CD8-positive, alpha-beta T cell (primary cell): ENCODE measurements at places on chromosomes 16 and 17.

DNA sequence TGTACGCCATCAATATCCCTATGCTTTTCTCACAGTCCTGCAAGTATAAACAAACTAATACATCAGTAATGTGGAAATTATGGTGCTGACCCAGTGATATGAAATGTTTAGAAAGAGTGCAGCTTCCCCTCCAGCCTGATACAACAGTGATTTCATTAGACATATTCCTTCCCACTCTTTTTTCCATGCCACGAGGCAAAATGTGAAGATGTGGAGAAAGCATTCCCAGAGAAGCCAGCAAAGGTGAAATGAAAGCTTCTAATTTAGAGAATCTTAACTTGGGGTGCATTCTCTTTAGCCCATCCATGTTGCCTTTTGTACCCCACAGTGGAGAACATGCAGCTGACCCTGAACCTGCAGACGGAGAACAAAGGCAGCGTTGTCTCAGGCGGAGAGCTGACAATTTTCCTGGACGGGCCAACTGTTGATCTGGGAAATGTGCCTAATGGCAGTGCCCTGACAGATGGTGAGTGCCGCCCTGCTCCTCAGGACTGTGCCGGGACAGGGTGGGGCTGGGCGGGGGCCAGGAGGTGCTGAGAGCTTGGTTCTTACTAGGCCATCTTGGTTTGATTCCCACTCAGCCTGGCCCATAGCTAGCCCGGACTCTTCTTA lies 77.8 kb downstream of the WWP2 start:
- no peak for DNase-seq

DNA sequence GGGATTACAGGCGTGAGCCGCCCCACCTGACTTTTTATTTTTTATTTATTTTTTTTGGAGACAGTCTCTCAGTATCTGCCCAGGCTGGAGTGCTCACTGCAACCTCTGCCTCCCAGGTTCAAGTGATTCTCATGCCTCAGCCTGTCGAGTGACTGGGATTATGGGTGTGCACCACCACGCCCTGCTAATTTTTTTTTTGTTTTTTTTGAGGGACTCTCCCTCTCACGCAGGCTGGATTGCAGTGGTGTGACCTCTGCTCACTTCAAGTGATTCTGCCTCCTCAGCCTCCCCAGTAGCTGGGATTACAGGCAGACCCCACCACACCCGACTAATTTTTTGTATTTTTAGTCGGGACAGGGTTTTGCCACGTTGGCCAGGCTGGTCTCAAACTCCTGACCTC lies 7.7 kb downstream of the ZNF207 start:
- no peak for DNase-seq

DNA sequence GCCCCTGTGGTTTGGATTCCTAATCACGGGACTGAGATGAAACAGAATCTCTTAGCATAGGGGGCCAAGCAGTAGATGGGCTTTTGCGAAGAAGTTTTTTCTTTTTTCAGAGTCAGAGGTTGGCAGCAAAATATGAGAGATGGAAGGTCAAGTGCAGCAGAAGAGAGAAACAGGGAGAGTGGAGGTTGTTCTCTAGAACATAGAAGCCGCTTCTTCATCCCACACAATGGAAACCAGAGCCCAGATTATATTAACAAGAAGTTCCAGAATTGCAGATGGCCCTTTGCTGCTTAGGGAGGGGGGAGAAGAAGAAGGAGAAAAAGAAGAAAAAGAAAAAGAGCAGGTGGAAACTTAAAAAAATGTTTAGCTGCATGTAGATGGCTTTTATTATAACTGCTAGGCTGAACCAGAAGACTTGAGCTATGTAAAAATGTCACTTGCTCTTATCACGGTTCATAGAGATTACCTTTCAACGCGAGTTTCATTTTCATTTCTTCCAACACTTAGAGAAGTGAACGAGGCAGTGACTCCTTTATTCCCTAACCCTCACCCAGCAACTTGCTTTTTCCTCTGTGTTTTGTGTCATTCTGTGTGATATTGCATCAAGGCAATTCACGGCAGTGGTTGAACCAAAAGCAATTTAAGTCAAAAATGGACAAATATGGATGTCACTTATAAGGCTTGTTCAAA lies 737.5 kb downstream of the WWOX start:
- DNase-seq, result no peak

GRCh38 chr16:64240586-64240985 lies 881.3 kb downstream of the CDH11 start:
- DNase-seq, result no peak

GRCh38 chr16:72588551-72588950 lies 416.6 kb upstream of the PMFBP1 start:
- no peak for DNase-seq

- DNase-seq, result no peak
Measured at GRCh38 chr16:75254359-75254837, 3.0 kb upstream of the BCAR1 start.

DNA sequence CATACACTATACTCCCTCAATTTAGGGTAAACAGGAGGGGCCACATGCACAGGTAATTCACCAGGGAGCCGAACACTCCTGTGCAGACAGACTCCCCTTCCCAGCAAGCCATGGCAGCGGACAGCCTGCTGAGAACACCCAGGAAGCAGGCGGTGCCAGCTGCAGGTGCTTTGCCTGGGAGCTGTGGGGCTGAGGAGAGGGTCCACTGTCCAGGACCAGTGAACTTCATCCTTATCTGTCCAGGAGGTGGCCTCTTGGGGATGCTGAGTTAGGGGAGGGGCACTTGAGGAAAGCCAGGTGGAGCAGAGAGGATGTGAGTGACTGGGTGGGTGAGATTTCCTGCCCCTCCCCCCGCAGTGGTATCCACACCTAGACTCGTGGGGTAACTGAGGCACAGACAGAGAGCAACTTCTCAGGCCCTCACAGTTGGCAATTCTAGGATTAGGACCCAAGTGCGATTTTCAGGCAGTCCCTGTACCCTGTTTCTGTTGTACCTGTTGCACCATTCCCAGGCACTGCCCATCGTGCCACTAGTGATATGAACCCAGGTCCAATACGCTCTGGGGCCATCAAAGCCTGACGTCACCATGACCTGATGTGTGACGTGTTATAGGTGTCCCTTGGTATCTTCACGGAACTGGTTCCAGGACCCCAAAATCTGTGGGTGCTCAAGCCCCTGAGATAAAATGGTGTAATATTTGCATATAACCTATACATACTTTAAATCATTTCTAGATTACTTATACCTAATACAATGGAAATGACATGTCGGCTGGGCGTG lies 1.2 kb downstream of the GRN start:
- no peak for DNase-seq

- DNase-seq, result peak; percentile 70
Measured at GRCh38 chr17:43360376-43360738, 38.4 kb upstream of the ARL4D start.

- no peak for DNase-seq
Measured at GRCh38 chr17:10612957-10613744, 44.0 kb downstream of the MYH3 start.

DNA sequence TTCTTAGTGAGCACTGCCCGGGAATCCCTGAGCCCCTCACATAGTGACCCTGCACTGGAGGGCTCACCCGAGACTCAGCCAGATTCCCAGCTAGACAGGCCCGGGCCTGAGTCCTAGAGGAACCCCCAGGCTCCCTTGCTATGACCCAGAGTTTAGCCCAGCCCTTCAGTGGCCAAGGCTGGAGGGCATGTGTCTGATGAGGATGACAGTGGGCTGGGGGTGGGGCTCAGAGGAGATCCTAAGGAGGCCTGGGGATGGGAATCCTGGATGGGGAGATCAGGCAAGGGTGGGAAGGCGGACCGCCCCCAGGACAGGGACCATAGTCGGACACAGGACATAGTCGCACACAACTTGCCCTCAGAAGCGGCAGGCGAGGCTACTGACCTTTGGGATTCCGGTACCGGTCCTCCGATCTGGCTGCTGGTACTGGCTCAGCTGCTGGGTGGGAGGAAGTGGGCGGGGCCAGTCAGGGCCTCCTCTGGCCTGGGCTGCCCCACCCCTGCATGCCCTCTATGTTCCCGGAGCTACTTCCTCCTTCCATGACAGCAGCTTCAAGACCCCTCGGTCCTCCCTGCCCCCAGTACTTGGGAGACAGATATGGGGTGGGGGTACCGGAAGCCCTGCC lies 1.1 kb downstream of the CD79B start:
- no peak for DNase-seq

DNA sequence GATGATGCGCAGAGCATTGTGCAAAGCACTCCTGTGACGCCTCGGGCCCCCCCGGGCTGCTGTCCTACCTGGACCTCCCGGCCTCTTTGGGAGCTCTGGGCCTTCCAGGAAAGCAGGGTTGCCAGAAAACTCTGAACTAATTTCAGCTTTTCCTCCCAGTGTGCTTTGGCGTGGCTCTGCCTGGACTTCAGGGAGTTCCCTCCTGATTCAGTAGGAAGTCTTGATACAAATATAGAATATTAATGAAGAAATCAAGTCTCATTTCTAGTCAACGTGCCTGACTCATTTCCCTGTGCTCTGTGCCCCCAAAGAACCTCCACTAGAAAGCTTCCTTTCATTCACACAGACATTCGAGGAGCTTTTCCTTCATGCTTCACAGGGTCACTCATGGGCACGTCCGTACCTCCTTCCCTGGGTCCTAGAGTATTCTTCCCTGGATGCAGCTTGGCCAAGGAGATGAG lies 84.0 kb upstream of the NOL11 start:
- no peak for DNase-seq

GRCh38 chr17:6786618-6787017 lies 10.6 kb downstream of the FBXO39 start:
- no peak for DNase-seq

DNA sequence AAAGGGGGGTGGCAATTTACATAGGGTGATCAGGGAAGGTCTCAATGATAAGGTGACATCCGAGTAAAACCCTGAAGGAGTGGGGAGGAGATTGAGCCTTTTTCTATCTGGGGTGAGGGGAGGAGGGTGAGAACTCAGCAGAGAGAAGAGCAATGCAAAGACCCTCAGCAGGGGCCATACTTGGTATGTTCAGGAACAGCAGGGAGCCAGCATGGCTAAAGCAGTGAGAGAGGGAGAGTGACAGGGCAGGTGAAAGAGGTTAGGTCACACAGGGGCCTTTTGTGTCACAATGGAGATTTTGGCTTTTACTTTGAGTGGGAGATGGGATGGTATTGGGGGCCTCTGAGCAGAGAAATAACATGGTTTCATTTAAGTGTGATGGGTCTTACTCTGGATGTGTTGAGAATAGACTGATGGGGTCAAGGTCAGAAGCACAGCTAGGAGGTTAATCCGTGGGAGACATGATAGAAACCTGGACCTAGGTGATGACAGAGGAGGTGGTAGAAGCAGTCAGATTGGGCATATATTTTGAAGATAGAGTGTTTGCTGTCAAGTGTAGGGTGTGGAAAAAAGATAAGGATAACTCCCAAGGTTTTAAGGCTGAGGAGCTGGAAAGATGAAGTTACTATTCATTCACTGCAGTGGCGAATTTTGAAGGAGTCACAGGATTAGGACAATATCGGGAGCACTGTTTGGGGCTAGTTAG lies 6.2 kb downstream of the SP2 start:
- no peak for DNase-seq

DNA sequence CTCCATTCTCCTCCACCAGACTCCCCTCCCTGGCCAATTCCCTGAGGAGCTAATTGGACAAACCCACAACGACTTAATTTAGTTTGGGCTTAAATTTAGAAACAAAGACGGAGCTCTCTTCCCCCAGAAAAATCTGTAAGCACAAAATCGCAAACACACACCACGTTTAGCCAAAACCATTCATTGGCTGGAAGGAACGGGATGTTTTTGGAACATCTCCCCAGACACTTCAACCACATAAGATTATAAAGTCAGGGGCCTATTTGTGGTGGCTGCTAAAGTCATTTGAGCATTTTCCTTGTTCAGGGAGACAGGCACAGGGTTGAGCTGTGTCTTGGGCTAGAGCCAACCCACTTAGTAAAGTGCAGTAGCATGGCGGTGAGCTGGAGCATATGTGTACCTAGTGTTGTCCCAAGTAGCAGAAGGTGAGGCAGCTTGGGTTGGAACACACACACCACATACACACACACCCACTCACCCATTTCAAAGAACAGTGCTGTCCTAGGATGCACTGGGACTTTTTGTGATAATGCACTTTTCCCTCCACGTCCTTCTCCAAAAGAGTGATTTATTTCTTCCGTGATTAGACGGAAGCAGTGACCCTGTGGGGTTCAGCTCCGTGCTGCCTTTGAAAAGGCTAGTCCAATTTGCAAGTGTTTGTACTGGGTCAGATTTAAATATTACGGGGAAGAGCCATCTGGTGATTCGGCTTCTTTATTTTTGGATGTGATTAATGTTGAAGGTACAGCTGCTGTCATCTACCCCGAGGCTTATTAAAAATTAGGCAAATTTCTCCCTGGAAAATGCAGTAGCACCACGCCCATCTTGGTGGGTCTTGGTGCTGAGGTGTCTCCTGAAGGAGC lies 32.2 kb downstream of the ELAC2 start:
- DNase-seq, result no peak

- no peak for DNase-seq
Measured at GRCh38 chr16:68202091-68202519, 33.8 kb downstream of the ESRP2 start.

DNA sequence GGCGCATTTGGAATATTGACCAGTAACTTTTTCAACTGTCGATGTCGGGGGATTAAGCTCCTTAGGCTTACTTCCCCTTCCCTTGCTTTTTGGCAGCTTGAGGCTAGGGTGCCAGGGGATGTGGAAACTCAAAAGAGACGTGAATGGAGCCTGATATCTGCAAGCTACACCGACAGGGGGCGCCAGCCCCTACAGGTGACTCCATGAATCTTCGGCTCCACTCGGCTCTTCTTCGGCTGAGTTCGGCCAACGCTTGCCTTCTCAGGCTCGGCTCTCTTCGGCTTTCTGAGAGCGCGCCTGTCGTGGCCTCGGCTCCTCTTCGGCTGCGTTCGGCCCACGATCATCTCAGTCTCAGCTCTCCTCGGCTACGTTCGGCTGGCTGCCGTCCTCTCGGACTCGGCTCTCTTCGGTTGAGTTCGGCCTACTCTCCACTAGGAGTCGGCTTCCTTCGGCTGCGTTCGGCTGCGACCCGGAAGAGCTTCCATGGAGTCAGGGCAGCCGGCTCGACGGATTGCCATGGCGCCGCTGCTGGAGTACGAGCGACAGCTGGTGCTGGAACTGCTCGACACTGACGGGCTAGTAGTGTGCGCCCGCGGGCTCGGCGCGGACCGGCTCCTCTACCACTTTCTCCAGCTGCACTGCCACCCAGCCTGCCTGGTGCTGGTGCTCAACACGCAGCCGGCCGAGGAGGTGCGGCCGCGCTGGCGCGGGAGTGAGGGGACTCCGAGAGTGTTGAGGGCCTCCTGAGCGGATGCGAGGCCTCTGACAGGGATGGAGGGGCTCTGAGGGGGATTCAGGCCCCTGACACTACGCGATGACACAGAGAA lies at the start of gene ERCC4:
TSS of gene ERCC4 (plus strand) at position 472 of the 827 bp plus-strand sequence. CDS start at position 484, 12 bp downstream.
- DNase-seq, result peak; percentile 100

- DNase-seq, result no peak
Measured at GRCh38 chr17:72116661-72117521, 3.9 kb upstream of the SOX9 start.
